ENCODE measurements at places on chromosomes 16 and 17.

- no peak for DNase-seq
Measured at GRCh38 chr17:6503641-6504195, 52.6 kb downstream of the PITPNM3 start.

GRCh38 chr16:50826797-50827316 lies 85.0 kb downstream of the CYLD start:
- DNase-seq = no peak

- no peak for DNase-seq
Measured at GRCh38 chr17:38970128-38970527, 2.9 kb upstream of the FBXO47 start.

GRCh38 chr17:49728425-49728824 lies 20.7 kb upstream of the SLC35B1 start:
- DNase-seq = no peak

DNA sequence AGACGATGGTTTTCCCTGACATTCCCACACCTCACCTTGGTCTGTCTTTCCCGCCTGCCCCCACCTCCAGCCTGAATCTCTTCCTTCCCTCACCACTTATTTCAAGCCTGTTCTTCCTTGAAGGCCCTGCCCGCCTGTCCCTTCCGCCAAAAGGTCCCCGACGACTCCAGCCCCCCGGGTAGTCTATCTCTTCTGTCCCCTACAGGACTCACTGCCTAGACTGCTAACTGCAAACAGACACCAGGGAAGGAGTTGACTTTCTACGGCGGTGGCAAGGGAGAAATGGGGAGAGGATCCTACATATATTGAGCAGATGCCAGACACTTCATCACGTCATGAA lies 53.7 kb downstream of the NT5M start:
- no peak for DNase-seq
